ENCODE measurements at places on chromosomes 1 and 21.

GRCh38 chr1:162136760-162137159, 67.3 kb downstream of the NOS1AP start:
- peak; percentile 68 for DNase-seq

GRCh38 chr1:226763905-226764264, 24.8 kb upstream of the ITPKB start:
- peak; percentile 87 for DNase-seq

GRCh38 chr1:234911787-234912186, 216.8 kb downstream of the TOMM20 start:
- DNase-seq: no peak

DNA sequence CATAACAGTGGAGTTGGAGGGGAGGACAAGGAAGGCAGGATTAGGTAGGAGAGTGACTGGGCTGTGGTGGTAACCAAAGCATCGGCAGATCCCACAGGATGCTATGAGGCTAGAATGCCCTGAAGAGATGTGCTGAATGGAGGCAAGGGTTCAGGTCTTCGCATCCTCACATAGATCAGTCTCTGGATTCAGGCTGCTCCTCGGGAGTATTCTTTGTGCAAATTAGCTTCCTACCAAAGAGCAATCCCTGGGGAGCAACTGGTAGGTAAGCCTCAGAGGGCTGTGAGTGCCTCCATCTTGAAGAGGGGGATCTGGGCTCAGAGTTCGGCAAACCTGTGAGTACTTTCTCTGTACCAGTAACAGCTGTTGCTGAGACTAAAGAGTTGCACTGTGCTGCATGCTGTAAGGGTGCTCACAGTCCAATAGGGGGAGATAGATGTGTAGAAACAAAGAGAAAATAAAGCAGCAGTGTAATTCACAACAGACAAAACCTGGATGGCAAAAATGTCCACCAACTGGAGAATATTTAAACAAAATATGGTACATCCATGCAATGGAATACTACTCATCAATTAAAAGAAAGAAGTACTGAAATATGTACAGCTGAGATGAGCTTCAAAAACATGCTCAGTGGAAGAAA, 322.4 kb upstream of the DEPDC1 start:
- peak; percentile 2 for DNase-seq

GRCh38 chr1:154791292-154792166, 78.6 kb downstream of the KCNN3 start:
- no peak for DNase-seq

- DNase-seq: peak; percentile 72
These were observed 19.9 kb downstream of the LGR6 start for GRCh38 chr1:202213361-202214088.

DNA sequence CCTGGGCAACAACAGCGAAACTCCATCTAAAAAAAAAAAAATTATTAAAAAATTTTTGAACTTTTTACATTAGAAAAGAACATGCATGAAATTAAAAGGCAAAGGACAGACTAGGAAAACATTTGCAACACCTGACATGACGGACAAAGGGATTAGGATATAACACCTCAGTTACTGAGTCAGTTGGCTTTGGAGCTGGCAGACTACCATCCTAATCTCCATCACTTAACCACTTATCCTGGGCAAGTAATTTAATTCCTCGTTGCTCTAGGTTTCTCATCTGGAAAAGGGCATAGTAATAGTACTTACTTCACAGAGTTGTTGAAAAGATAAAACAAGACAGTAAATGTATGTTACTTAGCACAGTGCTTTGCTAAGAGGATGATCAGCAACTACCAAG, 11.9 kb downstream of the HECTD3 start:
- DNase-seq: no peak

DNA sequence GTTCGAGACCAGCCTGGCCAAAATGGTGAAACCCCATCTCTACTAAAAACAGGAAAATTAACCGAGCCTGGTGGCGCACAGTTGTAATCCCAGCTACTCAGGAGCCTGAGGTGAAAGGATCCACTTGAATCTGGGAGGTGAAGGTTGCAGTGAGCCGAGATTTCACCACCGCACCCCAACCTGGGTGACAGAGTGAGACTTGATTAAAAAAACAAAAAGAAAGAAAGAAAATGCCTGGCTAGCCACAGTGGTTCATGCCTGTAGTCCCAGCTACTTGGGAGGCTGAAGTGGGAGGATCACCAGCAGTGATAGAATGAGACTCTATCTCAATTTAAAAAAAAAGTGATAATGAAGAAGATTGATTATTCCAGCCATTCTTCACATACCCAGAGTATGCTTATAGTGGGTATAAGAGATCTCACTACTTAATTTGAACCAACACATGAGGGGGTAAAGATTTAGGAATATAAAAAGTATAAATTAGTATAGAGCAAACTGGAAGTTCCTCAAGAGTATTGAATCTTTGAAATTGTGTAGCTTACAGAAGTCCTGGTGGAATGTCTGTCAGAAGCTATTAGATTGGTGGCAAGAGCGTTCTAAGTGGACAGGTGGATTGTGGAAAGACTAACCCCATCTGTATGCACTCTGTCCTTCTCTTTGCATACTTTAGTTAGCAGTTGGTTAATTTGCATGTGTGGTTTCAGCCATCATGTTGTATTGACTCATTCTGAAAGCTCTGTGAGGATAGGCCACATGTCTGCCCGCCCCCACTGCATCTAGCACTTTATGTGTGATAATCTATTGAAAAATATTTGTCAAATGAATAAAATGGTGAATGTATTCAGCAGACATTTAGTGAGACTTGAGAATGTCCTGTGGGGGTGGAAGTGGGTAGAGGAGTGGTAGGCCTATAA, 25.0 kb downstream of the RLF start:
- no peak for DNase-seq

- no peak for DNase-seq
These were observed 18.8 kb upstream of the SELP start for GRCh38 chr1:169648709-169649108.

DNA sequence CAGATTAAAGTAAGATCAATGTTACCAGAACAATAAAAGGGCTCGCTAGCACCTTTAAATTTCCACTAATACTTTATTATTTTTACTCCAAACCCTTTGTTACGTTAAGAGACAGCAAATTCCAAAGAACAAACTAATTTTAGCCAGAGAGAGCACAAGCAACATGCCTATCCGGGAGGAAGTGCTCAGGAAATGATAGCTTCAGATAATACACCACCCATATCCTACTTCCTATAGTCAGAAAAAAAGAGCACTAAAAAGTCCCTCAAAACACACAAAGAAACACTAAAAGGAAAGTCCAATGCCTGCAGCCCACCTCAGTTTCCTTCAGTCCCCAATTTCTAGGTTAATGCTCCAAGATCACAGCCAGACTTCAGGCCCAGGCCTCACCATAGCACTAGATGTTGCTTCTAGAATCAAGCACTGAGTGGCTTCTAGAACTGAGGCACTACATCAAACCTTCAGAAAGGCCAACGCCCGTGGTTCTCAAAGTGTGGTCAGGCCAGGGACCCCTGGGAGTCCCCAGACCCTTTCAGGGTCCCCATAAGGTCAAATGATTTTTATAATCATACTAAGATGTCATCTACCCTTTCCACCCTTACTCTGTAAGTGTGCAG, 142.6 kb downstream of the PSMG1 start:
- no peak for DNase-seq

DNA sequence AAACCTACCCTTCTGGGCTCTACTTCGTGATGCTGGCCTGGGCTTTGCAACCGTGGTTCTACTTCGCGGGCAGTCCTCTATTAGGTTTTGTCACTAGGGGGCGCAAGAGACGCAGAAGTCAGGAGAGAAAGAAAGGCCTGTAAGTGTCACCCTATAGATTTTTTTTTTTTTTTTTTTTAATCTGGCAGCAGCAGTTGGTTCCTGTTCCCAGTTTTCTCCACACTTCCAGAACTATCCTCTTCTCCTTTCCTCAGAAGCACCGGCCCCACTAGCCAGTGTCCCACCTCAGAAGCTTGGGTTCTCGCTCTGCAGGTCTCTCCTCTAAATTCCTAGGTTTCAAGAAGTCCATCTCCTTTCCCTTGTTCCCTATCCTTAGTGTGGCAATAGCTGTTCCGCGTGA, 9.1 kb upstream of the LCE2D start:
- peak; percentile 47 for DNase-seq

GRCh38 chr1:33599516-33600115, 127.2 kb downstream of the ZSCAN20 start:
- no peak for DNase-seq

DNA sequence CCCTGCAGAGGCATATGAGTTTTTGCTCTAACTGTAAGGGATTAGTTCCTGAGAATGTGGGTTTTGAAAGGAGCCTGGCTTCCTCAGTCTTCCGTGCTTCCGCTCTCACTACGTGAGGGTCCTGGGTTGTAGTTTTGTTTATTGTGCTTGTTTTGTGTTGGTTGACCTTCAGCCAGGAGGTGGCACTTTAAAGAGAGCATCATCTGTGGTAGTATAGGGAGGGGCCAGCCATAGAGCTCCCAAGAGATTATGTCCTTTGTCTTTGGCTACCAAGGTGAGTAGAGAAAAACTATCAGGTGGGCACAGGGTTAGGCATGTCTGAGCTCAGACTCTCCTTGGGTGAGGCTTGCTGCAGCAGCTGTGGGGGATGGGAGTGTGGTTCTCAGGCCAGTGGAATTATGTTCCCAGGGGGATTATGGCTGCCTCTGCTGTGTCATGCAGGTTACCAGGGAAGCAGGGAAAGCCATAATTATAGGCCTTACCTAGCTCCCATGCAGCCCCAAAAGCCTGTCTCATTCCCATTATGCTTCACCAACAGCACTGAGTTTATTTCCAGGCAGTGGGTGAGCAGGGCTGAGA, 23.5 kb downstream of the CYP4B1 start:
- no peak for DNase-seq

GRCh38 chr1:72567521-72567920, 285.2 kb upstream of the NEGR1 start:
- no peak for DNase-seq

DNA sequence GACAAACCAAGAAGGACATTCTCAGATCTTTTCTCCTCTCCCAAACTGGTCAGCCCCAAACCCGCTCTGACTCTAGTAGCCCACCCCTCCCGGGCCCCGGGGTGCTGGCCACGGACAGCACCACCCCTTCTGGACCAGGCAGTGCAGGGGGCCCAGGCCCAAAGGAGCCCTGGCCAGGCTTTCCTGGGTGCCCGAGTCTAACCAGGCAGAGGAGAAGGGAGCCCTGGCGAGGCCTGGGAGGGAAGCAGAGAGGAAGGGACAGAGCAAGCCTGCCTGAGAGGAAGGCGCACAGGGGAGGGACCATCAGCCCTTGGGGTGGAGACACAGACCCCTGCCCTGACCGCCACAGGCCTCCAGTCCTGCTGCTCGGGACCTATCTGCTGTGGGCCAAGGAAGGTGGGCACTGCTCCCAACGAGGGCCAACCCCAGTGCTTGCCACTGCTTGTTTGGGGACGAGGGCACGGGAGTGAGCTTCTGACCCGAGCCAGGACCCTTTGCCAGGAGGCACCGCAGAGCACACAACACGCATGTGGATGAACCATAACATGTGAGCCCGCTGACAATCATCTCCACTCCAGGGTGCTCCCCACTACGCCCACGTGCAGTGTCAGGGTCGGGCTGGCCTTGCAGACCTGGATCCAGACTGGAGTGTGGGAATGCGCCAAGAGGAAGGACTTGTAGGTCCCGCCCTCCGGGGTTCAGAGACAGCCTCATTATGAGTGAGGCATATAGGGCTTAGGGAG, 57.6 kb downstream of the KCNAB2 start:
- DNase-seq: no peak

Measured in A549 (cell line).